ENCODE measurements at places on chromosomes 5 and 9.

GRCh38 chr9:33697171-33697570, 98.2 kb upstream of the PRSS3 start:
- no peak for DNase-seq

DNA sequence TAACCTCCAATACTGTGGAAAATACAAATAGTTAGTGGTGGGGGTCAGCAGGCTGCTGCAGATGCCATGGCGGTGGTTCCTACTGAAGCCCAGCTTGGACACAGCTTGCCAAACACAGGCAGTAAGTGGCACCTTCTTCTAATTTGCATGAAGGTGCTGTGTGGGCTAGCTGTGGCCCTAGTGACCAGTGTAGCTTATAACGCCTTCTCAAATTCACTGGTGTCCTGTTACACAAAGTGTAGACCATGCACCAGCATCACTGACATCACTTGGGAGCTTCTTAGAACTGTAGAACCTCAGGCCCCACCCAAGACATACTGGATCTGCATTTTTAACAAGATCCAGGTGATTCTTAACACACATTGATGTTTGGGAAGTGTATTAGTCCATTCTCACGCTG, 58.8 kb upstream of the TGFBR1 start:
- DNase-seq = no peak

DNA sequence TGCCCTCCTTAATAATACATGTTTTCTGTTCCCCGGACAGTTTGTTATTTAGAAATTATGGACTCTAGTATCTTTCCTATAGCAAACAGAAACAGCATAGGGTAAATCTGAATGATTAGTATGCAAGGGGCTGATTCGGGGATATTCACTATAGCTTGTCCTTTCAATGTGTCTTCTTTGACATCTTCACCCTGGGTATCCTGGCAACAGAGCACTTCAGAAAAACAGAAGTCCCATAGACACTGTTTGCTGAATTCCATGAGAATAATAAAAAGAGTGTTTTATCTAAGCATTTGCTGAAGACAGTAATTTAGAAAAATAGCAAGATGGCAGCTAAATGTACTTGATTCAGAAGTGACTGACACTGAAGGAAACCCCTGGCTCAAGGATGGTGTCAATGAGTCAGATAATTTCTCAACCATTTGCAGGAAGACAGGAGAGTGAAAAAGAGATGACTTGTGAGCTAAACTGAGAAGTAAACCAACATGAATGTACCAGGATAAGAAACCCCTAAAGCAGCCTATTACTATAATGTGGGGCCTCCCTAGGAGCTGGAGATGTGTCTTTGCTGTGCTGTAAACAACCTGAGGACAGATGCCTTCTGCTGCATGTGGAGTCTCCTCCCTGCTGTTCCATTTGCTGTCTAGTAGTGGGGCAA, 246.2 kb downstream of the MAN2A1 start:
- DNase-seq = no peak

- DNase-seq = no peak
Measured at GRCh38 chr9:97906236-97906831, 16.0 kb downstream of the TRMO start.

DNA sequence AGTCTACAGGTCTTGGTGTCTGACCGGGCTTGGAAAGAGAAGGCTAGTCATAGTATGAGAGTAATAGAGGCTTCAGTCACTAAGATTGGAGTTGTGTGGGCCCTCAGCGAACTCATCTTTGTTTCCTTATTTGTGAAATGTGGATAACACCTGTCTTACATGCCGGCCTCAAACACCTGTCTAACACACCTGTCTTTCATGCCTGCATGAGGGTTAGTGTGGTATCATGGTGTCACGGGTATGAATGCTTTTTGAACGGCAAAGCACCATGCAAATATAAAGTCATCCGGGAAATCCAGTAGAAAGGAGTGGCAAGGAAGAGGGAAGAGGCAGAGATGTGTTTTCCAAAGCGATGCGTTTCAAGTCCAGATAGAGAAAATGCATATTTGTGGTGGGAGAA, 25.5 kb downstream of the GRAMD2B start:
- DNase-seq = no peak

- no peak for DNase-seq
Measured at GRCh38 chr5:54742417-54742891, 224.9 kb downstream of the SNX18 start.

- DNase-seq = no peak
Measured at GRCh38 chr9:111559000-111559610, 34.1 kb downstream of the ZNF483 start.

GRCh38 chr5:1010181-1010510, 1.5 kb downstream of the NKD2 start:
- no peak for DNase-seq

- DNase-seq = no peak
Measured at GRCh38 chr5:4981608-4982007, 158.5 kb upstream of the ADAMTS16 start.

GRCh38 chr5:167790462-167791260, 500.8 kb upstream of the WWC1 start:
- no peak for DNase-seq

DNA sequence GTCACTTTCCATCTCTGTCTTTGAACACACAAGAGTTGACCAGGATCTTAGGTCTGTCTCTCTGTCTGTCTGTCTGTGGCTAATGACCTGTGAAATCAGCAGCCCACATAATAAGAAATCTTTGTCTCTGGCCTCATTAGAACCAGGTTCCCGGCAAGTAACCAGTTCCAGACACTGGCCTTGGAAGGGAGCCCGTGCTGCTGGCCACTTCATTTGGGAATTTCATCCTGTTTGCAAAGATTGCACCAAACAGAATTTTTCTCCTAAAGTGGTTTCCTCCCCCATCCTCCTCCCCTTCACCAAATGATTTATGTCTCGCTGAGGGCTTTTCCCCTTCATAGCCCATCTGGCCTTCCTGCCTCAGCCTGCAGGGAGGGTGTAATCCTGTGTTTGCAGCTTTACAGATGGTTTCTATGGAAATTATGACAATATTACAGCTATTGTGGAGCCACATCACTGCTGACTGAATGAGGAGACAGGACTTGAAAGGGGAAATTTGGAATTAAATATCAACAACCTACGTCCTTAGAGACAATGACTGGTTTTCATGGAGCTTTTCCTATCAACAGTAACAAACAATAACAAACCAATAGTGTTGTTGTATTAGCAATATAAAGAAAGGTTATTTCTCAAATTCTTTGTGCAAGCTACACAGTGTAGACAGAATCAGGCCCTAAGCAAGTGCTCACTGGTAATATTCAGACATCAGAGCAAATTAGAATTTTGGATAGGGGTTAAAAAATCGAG, 25.7 kb downstream of the DPYSL3 start:
- peak; percentile 82 for DNase-seq

DNA sequence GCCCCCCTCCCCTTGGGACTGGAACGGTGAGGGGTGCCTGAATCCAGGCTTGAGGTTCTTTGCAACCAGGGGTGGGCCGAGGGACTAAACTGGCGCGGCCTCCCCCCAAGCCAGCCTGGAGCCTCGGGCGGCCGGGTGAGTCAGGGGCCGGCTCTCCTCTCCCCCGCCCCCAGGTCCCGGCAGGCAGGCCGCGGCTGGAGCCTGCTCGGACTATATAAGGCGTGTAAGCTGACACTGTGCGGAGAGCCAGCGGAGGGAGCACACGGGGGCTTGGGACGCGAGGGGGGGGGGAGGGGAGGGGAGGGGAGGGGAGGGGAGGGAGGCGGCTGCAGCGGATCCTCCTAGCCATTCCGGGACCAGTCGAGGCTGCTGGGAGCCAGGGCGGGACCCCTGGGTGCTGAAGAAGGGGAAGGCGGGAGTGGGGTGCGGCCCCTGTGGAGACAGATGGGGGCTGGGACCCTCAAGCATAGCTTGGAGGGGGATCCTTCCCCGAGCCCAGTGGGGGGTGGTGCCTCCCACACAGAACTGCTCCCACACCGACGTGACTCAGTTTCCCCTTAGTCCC, 595 bp downstream of the PDLIM7 start:
- DNase-seq = peak; percentile 93

GRCh38 chr9:133638711-133639110, 2.5 kb downstream of the DBH start:
- DNase-seq = no peak

DNA sequence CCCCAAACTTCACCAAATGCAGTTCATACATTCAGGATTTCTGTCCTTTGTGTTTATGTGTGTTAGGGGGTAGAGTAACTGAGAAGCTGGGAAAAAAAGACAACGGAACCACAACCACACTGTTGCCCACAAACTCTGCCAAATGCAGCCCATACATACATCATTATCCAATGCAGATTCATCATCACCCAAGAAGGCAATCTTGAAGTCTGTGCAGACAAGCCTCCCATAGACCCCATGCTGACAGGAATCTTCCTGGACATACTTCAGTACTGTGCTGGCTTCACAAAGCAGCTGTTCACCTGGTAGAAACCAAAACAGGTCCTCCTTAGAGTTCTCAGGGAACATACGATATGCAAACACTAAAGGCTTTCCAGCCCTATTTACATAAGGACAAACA, 38.9 kb downstream of the MTMR12 start:
- no peak for DNase-seq

DNA sequence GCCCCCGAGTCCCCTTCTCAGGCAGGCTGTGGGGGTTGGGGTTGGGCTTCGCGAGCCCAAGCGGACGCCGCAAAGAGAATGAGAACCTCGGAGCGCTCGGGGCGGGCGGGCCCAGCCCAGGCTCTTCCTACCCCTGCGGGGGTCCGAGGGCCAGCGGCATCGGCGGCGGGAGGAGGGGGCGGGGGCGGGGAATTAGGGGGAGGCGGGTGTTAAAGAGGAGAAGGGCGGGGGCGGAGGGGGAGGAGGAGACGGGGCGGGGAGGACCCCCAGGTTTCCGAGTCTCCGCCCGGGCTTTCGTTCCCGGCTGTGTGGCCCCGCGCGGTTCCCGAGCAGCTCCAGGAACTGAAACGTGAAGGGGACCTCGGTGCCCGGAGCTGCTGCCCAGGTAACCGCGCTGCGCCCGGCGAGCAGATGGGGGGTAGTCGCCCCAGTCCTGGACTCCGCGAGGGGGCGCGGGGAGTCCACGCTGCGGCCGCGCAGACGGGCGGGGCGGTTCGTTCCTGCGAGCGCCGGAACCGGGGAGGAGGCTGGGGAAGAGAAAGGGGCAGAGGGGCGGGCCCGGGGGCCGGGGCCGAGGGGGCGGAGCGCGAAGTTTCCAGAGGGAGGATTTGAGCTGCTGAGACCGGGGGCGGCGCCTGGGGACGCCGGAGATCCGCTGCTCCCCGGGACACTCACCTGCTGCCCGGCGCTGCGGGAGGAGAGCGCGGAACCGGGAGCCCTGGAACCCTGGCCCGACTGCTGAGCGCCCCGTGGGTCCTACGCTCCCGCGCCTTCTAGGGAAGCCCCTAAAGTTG, 38.4 kb upstream of the PLEKHG4B start:
- no peak for DNase-seq
